ENCODE measurements at places on chromosomes 12 and 14.

DNA sequence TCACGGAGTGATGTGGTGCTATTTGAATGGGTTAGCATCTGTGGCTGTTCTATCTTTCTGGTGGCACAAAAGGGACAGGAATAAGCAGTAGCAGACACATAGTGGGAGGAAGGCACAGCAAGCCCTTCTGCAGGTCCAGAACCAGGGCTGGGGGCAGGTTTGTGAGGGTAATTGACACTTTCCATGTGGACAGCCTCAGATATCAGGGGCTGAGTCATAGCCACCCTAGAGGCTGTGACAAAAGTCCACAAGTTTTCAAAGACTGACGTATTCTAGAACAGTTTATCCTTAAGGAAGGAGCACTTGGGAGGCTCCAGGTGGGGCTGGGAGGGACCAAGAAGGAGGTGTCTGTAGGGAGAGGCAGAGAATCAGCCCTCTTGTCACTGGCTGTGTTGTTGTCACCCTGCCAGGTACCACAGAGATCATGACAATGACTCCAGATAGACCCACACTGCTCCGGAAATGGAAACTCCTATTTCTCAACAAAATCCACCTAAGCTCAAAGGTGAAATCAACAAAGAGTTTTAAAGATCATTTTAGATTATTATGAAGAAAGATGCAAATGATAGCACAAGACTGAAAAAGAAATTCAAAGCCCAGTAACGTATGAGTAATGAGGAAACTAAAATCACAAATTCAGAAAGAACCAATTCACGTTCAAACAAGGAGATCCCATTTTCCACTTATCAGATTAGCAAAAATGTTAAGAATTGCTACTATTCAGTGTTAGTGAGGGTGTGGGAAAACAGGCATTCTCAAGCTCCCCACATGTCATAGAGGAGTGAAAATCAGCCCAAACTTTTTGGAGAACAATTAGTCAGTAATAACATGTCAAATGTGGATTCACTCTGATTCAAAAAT lies 48.3 kb downstream of the NFKBIA start:
- DNase-seq: no peak

- DNase-seq: no peak
These were observed 14.7 kb downstream of the MFAP5 start for GRCh38 chr12:8647968-8648367.

DNA sequence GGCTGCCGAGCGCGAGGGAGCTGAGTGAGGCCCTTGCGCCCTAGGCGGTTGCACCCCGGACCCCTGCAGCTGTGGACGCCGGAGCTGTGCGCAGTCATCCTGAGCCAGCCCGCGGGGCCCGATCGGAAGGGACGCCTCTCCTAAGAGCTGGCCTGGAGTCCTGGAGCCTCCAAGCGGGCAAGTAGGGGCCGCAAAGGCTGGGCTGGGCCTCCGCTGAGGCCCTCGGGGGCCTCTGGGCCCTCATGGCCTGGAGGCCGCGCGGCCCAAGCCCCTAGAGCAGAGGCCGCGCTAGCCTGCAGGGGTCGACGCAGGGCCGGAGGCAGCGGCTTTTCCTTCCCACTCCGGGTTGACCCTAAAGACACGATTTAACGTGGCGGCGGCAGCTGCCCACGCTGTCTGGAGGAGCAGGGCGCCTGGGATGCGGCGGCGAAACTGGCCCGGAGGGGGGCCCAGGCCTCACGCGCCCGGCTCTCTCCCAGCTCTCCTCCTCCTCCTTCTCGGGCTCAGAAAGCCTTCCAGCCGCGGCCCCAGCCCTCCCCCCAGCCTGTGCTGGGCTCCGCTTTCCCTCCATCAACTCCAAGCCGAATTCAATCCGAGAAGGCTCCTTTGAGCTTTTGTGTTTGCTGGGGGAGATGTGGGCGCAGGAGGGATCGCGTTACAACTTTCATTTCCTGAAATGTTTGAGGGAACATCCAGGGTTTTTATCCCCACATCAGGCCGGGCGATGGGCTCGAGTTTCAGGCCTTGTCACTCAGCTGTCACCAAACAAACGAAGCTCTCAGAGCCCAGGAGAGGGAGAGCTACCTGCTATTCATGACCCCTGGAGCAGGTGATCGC lies 11.6 kb downstream of the SIX1 start:
- DNase-seq: no peak

GRCh38 chr12:65962921-65963861 lies 138.9 kb downstream of the HMGA2 start:
- no peak for DNase-seq

- DNase-seq: peak; percentile 26
These were observed 11.4 kb upstream of the DNAL1 start for GRCh38 chr14:73633116-73634010.
